ENCODE measurements at places on chromosomes 6 and 20.

DNA sequence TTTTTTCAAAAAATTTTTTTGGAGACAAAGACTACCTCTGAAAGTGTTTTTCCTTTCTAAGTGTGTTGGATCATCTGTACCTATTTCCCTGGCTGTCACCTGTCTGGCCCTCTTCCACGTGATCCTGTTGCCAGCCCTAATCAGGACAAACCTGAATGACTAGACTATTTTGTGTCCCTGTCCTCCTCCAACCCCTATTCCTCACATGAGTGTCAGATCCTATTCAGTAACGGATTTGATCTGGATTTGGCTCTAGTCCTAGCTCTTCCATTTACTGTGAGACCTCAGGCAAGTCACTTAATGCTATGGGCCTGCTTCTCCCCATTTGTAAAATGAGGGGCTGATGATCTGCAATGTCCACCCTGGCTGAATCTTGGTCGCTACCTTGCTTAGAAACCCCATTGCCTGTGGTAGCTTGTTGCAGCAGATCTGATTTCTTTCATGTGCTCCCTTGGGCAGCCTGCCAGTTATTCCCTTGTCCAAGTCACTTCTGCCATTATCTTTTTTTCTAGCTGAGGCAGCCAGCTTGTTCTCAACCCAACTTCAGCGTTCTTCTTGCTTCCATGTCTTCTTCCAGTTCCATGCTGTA lies 4.8 kb downstream of the PHF20 start:
- DNase-seq: peak; percentile 53

GRCh38 chr20:6381887-6382286 lies 259.1 kb upstream of the FERMT1 start:
- DNase-seq: no peak

GRCh38 chr6:157791450-157791849 lies 31.6 kb upstream of the SNX9 start:
- DNase-seq: peak; percentile 92

GRCh38 chr6:8236956-8237355 lies 134.6 kb upstream of the EEF1E1 start:
- no peak for DNase-seq

DNA sequence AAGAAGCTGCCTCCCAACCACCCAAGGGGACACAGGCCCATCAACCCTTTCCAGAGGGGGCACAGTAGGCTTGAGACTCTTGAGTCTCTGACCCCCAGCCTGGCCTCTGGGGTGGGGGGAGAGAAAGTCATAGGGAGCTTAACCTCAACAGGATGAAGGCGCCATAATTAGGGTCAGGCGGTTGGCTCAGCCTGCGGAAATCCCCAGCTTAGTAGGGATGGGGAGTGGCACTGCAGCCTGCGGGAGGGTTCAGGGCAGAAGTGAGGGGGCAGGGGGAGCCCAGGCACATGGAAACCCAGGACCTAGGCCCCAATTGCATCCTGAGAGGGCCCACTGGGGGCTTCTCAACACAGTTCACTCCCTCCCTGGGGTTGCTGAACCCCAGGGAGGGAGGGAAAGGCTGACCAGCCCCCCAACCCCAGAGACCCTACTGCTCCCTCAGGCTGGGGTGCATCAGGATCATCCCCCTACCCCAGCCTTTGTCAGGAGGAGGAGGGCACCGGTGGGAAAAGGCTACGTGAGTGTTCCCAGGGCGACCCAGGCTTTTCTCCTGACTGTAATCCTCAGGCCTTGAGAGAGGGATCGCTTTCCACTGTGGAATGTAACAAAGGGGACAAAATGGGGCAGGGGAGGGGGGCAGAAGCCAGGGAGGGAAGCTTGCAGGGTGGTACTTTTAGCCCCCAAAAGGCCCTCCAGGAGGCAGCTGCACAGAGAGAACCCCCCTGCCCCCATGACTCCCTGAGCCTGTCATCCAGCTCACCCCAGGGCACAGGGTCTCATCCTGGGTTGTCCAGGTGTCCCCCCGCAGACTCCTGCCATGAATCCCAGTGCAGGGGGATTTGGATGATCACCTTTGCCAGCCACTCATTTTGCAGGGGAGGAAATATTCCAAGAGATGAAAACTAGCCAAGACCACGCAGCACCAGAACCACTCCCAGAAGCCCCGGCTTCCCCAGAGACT lies 46.4 kb downstream of the MRPL14 start:
- no peak for DNase-seq

DNA sequence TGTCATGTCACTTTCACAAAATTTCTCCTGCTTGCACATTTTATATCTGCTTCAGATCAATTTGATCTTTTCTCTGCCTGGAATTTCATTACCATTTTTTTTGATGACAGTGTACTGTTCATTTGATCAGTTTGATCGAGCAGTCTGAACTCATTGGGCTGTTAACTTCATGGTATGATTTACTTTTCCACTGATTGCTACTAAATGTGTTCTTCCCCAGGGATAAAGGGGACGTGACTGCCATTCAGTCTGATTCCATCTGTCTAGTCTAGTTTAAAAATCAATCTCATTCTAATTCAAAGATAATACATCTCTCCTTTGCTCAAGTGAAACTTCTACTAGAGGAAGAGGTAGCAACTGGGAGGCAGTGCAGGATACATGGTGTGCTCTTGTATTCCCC lies 21.1 kb downstream of the LAMP5 start:
- DNase-seq: no peak

GRCh38 chr6:34524971-34525370 lies 31.2 kb downstream of the SPDEF start:
- DNase-seq: no peak

DNA sequence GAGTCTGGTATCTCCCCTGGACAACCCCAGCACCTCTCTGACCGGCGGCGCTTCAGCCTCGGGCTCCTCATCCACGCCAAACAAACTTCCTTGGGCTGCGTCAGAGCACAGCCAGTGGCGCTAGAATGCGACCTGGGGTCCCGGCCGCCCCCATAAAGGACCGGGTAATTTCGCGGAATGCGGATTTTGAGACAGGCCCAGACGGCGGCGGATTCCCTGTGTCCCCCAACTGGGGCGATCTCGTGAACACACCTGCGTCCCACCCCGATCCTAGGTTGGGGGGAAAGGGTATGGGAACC lies 1.6 kb downstream of the FOXP4 start:
- no peak for DNase-seq

DNA sequence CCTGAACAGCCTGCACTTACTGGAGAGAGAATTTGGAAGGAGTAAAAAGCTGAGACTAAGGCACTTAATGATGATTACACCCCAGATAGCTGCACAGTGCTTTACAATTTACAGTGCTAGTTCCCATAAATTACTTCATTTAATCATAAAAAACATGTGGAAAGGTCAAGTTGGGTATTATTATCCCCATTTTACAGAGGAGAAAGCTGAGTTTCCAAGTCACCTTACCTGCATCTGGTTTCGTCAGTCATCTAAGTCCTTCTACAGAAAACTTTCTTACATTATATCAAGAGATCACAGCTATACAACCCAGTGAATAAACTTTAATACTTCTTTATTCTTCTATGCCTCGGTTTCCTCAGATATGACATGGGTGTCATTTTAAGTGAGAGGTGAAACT lies 3.3 kb downstream of the PTPRK start:
- no peak for DNase-seq

DNA sequence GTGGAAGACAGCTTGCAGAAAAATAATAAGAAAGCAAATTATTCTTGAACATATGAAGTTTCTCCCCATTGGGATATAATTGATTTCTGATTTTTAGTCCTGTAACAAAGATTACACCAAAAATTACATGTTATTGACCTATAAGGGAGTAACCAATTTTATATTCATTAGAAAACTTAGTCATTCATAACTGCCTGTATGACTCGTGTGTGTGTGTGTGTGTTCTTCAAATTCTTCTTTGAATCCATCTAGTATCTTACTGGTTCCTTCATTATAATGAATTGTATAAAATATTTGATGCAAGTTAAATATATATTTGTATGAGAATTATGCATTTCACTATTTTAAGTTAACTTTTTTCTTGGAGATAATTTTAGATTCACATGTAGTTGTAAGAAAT lies 310.4 kb downstream of the HAO1 start:
- DNase-seq: no peak

- DNase-seq: no peak
These were observed 40.4 kb upstream of the NAA20 start for GRCh38 chr20:19976595-19977372.

DNA sequence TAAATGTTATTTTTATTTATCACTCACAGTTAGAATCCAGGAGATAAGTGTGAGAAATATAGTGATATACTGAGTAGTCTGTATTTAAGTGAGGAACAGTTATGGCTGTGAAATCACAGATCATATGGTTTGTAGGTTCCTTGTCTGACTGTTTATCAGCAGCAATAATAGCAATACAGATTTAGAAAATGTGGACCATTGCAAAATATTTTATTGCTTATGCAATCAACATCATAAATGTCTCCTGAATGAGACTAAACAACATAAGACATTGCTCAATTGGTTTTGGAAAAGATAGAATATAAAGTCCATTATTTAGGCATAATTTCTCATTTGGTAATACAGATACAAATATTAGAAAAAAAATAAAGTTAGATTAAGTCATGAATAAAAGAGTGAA lies 43.7 kb downstream of the CCDC170 start:
- DNase-seq: no peak

- no peak for DNase-seq
These were observed 62.4 kb downstream of the ADNP start for GRCh38 chr20:50868509-50869495.

- DNase-seq: no peak
These were observed 10.4 kb upstream of the SSTR4 start for GRCh38 chr20:23024701-23025100.

- no peak for DNase-seq
These were observed 102.7 kb downstream of the AGPAT4 start for GRCh38 chr6:161171207-161171606.

DNA sequence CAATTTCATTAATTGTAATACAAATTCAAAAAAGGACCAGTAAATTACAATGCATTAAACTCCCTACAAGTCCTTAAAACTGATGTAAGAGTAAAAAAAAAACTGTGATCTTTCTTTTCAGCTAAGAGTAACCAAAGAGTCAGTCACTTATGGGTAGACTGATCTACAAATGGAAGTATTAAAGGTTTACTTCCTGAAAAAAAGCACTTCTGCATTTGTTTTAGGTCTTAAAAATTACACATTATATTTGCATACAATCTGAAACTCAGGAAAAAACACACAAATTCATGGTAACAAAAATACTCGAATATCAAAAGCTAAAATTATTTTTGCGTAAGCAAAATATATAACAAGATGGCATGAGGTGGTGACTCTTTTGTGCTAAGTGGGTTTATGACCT lies 23.5 kb downstream of the USP49 start:
- no peak for DNase-seq

DNA sequence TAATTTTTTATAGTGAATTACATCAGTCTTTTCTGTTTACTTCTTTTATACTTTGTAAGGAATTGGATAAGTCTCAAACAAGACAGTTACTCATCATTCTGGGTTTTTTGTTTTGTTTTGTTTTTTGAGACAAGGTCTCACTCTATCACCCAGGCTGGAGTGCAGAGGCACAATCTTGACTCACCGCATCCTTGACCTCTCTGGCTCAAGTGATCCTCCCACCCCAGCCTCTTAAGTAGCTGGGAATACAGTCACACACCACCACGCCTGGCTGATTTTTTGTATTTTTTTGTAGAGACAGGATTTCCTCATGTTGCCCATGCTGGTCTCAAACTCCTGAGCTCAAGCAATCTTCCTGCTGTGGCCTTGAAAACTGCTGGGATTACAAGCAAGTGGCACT lies 524.3 kb downstream of the EYS start:
- DNase-seq: no peak

DNA sequence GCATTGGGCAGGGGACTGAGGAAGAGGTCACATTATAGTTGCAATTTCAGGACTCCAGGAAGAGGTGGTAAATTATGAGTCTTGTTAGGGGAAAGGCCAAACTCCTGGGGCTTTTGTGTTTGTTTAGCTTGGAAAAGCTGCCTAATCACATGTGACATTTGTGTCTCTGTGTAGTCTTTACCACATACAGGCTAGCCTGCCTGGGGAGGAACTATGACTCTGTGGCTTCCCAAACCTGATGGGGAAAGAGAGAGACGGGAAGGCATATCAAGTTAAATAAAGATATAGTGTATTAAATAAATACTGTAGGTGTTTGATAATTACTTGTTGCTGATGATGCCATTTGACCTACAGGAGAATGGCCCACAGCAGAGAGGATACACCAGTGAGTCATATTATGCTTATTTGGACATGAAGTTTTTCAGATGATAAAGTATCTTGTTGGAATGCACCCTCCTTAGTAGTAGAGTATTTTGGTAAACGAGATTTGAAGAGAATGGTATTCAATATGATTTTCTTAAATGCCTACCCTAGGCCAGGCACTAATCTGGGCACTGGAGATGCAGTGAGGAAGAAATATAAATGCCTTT lies 4.0 kb downstream of the BLTP3A start:
- no peak for DNase-seq

DNA sequence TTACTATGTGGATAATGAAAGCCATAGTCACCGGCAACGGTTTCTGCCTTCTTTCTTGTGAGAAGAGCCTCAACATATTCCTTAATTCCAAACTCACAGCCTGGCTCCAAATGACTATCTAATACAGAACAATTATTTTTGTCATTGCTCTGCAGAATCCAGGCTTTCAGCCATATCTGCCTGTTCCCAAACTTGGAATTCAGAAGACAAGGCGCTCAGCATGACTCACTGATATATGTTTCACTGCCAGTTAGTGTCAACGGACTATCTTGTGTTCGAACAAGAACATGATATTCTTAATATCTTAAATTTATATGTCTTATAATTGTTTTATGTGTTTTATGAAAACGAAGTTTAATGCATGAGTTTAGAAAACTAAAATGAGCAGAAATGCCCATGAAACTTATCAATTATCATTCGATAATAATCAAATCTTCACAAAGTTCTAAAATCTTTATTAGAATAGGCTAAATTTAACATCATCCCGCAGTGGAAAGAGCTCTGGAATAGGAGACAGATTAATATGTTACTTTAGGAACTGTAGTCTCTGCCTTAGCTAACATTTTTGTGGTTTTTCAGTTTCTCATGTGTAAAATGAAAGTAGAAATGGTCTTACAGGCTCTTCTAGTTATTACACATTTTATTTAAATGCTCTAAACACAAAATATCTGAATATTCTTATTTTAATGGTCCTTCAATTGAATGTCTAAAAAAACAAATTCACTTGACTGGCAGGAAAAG lies 669.3 kb upstream of the GJE1 start:
- no peak for DNase-seq

GRCh38 chr6:41236276-41236675 lies 8.1 kb downstream of the TREML4 start:
- no peak for DNase-seq

DNA sequence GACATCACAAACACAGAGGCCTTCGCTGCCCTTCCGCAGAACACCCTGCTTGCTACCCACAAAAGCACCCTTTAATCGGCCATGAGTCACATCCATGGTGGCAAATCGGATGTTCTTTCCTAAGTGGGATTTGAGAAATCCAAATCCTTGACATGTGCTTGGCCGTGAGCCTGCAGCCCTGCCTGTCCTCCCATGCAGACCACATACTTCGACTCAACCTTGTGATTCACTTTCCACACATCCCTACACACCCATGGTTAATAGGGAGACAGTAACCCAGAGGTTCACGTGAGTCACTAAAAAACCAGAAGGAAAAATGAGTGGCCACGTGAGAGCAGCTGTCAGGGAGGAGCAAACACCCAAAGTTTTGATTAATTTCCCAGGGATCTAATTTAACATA lies 19.4 kb downstream of the RAMACL start:
- no peak for DNase-seq

- no peak for DNase-seq
These were observed 28.1 kb downstream of the ROS1 start for GRCh38 chr6:117397536-117398227.
